Stimulated activated CD4-positive, alpha-beta T cell treated with anti-CD3 and anti-CD28 coated beads, Interleukin-4, amount 100 ng/mL, for 1 hour (primary cell): ENCODE measurements at places on chromosomes 2 and 18.
A peak's percentile ranks its signal among the peaks of the same experiment; 100 is the strongest.

DNA sequence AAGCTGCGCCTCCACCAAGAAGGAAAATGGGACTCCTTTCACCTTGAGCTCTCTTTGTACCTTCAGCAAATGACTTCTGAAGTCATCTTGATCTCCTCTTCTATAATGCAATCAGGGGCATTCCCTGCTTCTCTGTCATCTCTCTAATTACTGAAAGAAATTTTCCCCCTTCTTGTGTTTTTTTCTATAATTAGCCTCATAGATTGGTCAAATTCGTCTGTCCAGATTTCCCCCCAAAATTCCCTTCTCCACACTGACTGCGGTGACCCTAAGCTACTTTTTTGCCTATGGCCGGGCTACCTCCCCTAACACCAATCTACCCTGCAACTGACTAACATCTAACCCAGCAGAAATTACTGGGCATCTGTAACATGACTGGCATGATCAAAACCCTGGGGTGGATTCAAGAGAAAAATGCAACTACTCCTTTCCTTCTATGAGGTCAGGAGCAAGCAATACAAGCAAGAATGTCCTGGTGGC is 168.6 kb downstream of the BCL2 start:
- DNase-seq = no peak

DNA sequence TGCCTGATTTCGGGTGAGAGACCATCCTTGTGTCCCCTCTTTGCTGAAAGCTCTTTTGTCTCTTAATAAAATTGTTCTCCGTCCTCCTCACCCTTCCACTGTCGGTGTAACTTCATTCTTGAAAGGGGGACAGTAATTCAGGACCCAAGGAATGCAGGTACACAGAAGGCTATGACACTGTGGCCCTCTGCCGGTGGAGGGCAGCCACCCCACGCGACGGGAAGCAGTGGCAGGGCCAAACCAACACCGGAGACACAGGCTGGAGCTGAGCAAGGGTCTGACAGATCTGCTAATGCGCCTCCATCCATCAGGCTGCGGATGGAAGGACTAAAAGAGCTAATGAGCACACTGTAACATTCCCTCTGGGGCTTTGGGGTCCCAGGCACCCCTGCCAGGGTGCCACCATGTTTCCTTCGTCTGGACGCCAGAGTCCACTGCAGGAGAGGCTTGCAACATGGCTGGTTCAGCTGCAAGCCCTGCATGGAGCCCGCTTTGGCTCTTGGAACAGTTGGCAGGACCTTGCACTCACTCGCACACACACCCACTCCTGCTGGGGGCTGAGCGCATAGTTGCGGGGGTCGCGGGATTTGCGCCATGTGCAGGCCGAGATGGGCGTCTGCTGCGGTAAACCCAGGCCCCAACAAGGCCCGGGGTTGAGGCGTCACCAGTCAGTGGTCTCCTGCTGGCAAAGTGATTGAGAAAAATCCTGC is 544.1 kb upstream of the CDH7 start:
- DNase-seq = no peak

GRCh38 chr2:189548666-189549448 is 31.7 kb downstream of the SLC40A1 start:
- no peak for DNase-seq

- no peak for DNase-seq
Observed at GRCh38 chr2:216904974-216905373, 45.1 kb upstream of the TNP1 start.

DNA sequence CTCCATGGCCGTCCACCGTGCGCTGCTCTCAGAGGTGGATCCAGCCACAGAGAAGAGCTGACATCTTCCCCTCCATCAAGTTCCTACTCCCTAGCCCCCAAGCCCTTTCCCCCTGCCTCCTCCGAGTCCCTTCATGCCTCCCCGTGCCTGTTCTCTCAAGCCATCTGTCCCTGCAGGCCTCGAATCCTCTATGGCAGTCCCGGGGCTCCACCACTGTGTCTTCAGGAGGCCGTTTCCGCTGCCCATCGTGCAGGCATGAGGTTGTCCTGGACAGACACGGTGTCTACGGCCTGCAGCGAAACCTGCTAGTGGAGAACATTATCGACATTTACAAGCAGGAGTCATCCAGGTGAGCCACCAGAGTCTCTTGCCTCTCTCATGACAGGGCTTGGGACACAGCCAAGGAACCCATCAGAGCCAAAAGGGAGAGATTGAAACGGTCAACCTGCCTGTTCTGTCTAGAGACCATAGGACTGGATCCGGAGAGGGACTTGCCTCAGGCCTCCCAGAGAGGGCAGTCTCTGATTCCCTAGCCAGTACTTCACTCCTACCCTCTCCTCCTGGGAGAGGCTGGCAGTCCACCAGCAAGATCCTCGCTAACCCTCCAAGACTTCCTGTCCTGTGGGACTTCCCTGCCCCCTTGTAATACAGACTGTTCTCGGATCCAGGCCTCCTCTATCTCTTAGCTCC is 9.7 kb downstream of the UCN start:
- no peak for DNase-seq

GRCh38 chr2:180161415-180161814 is 154.3 kb upstream of the CWC22 start:
- DNase-seq = no peak

DNA sequence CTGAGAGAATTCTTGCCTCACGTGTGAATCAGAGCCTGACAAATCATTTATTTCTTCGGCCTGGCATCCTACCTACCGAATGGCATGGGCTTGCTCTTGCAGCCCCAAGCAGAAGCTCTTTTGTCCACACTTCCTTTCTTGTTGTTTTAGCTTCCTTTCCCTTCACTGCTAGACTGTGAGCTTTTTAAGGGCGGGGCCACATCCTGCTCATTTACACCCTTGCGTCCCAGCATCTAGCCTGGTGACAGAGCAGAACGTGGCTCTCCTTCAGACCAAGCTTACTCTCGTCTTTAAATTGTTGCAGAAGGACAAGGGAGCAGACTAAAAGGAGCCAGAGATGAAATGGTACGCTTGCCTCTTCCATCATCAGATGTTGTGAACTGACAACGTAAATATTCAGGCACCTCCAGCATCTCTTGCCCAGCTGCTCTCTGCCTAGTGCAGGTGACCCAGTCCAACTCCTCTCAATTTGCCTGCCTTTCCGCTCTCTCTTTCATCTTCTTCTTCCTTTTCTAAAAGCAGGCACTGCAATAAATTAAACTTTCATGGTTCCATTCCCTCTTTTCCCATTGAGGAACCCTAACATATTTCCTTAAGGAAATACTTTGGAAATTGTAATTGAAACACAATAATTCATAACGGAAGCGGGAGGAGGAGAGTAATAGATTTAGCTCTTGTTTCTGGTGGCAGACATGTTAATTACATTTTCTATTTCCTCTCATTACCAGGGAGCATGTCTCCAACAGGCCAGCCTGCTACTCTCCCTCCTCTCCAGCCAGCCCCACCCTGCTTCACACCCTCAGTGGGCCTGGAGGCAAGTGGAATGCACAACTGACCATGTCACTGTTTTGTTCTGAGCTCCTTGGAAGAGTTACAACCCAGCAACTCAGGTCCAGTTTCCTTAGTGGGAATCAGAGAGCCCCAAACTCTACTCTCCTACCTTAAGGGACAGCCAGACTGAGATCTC is 228.1 kb upstream of the TRIB2 start:
- DNase-seq = peak; percentile 35

- no peak for DNase-seq
Observed at GRCh38 chr2:122539311-122539710, 783.9 kb downstream of the TSN start.

GRCh38 chr2:53087262-53087873 is 680.2 kb upstream of the CHAC2 start:
- DNase-seq = no peak

DNA sequence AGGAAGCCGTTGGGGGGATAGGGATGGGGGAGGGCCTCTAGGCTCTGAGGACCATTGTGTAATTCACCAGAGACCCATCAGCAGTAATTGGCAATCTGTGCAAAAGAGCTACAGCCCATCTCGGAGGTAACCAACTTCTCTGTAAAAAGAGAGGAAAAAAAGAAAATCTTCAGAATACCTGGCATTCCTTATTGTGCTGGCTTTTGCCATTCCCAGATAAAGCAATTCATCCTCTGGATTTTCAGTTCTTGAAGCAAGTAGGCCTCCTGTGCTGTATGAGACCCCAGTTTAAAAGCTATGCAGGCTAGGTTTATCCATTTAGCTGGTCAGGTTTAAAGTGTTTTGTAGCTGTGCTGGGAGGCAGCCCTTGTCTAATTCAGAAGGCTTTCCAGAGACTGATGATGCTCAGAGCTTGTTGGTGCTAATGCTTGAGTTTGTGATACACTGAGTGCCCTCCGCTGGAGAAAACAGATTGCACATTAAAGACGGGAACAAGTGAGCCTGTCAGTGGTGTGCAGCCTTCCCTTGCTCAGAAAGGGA is at the start of gene LRRTM4:
LRRTM4 (minus strand) TSS at position 446 of the 540 bp plus-strand sequence.
- no peak for DNase-seq

DNA sequence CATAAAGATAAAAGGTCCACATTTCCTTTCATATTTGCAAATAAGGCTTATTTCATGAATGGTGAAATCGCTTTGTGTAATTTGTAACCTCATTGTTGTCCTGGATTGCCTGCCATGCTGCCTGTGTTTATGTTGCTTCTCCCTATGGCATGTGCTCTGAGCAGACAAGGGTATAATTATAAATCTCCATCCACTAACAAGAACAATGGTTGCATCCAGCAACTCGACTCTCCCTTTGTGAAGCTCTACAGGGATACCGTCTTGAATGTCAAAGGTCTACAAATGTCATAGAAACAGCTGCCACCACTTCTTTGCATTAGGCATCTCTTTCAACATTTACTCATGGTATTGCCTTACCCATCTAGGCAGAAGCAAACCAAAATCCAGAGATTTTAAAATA is 209.6 kb downstream of the SLC8A1 start:
- no peak for DNase-seq

DNA sequence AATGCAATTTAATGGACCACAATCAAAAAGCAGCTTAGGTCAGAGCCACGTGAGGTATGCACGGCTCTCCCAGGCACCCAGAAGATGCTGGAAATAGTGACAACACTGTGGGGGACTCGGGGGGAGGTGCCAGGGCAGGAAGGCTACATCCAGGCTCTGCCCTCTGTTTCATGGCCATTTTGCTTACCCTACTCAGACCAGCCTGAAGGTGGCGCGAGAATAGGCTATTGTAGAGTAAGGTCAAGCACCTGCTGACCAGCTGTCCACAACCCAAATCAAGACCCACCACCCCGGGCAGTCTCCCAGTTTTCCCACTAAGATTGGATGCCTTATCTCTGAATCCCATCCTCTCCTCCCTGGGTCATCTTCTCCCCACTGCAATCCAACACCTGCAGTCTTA is 115.7 kb downstream of the VIT start:
- no peak for DNase-seq

- no peak for DNase-seq
Observed at GRCh38 chr2:177516824-177517544, 124.4 kb downstream of the AGPS start.

DNA sequence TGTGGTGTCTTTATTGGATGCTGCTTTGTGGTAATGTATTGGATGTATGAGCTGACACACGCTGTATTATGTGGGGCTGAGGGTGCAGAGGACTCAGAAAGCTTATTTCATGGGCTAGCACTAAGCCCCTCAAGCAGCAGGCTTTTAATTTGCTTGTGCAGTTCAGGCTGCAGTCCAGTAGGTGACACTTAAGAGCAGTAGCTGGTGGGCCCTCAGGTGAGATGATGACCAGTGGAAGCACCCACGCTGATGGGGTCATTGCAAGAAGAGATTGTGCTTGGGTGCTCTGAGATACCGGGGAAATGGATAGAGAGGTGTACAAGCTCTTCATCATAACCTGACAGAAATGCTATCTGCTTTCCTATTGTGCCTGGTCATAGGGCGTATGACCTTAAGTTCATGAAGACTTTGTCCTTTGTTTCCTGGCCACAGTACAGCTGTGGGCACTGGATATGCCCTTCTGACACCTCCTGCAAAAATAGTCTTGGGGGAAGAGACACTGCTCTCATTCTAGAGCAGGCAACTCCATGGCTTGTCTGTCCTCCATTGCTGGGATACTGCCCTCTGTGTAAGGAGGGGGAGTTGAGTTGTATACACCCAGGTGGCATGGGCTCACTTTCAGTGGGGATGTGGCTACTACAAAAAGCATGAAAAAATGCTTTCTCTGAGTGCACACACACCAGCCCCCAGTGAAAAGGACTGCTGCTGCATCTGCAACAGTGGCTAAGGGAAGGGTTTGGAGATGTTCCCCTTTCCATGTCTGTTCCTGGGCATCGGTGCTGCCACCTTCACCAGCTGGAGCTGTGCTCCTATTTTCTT is 205.7 kb upstream of the ZSWIM2 start:
- no peak for DNase-seq

DNA sequence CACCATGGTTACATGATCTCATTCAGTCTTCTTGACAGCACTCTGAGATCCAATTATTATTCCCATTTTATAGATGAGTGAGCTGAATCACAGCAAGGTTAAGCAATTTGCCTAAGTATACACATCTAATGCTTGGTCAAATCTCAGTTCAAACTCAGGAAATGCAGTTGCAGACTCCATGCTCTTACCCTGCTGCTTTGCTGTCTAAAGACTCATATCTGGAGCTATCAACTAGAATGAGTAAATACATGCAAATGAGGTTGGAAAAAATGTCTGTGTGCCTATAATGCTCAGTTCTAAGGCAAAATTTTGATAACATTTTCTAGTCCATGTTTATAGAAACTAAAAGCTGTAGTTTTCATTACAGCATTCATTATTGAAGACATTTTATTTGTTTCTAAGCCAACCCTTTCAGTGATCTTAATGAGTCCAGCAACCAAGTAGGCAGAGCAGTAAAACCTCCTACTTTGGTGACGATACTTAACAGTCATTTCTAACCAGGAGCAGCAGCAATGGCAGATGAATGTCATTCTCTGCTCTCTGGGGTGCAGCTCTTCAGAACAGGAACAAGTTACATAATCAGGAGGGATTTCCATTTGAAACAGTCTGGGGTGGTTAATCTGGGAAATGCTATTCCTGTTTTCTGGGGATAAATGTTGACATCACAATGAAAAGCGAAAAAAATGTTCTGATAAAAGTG is 396.8 kb upstream of the UBE2E3 start:
- no peak for DNase-seq

GRCh38 chr2:55311444-55311870 is 42.4 kb upstream of the MTIF2 start:
- peak; percentile 9 for DNase-seq

DNA sequence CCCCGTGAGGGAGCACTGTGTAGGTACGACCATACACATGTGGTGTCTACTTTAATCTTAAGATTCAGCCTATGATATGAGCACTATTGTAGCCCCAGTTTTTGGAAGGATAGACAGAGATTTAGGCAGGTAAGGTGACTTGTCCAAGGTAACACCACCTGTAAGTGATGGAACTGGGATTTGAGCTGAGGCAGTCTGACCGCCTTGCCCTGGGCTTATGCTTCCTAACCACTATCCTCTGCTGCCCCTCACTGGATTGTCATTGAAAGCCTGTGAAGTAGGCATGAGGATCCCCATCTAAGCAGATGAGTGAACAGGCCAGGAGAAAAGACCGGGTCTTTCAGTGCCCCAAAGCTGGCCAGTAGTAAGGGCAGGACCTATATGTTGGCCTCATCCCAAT is 343.8 kb downstream of the CYRIA start:
- DNase-seq = no peak

GRCh38 chr2:149648282-149649030 is 60.9 kb upstream of the MMADHC start:
- DNase-seq = no peak

- no peak for DNase-seq
Observed at GRCh38 chr2:19887510-19887909, 14.3 kb downstream of the TTC32 start.
